Posterior vena cava (tissue), 2 donors: ENCODE measurements at places on chromosomes 7 and 10.
A peak's percentile ranks its signal among the peaks of the same experiment; 100 is the strongest.

DNA sequence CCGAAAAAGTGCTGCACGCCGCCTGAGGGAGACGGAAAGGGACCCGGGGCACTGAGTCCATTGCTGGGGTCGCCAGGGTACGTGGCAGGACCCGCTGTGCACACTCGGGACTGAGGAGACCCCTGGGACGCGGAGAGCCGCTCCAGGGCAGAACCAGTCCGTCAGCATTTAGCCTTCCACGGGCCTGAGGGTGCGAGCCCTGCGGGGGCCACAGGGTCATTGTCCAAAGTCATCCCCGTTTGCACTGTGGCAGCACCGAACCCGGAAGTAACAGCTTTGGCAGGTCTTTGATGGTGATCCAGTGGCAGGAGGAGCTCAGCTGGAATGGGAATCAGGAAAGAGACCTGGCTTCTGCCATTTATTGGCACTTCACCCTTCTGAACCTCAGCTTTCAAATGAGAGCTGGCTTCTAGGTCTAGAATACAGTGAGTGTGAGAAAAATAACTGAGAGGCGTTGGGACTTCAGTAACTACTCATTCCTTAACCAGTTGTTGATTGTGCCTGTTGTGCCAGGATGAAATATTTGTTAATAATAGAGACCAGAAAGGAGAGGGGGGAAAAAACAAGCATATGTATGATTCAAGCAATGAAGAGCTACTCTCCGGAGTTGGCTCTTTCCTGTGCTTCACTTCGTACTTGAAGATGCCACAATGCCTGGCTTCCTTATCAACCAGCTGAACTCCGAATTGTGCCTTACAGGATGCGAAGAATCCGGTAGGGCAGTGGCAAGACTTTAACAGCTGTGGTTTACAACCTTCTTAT lies 811 bp upstream of the ARHGAP12 start:
- DNase-seq = peak; percentile 86

DNA sequence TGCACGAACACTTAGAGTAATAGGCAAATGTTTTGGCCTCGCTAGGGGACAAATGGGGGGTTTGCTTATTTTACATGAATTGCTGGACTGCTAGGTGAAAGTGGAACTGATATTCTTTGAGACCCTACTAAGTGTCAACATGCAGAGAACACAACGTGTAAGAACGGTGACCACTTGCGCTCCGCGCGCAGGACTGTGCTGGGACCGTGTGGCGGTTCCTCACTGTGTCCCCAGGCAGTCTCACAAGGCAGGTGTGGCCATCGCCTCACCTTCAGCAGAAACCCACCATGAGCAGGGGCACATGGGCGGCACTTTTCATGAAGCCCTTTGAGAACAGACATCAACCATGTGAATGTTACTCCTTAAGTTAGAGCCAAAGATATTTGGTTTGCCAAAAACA lies 27.2 kb downstream of the PTPRN2 start:
- DNase-seq = no peak

GRCh38 chr10:23405540-23405939 lies 33.3 kb upstream of the OTUD1 start:
- no peak for DNase-seq

- DNase-seq = no peak
Observed at GRCh38 chr10:43461950-43462349, 25.0 kb downstream of the ZNF487 start.

GRCh38 chr7:46490406-46490805 lies 569.3 kb upstream of the IGFBP3 start:
- DNase-seq = no peak
